IMR-90 (cell line): ENCODE measurements at places on chromosomes 2 and 18. TPM values are rescaled to one million over a fixed set of nuclear protein-coding genes. Genes with fewer than 3 reads are reported as not detected.

Gene CYTIP
- total RNA-seq: not detected in 2 replicates

Gene RAB27B
- total RNA-seq: 1.3 and 1.7 TPM in 2 replicates

Gene ARHGAP15
- total RNA-seq: not detected in 2 replicates

Gene LONRF2
- 0.54 and 0.83 TPM in 2 replicates for total RNA-seq

Gene TXNDC2
- under 0.01 and 0.18 TPM in 2 replicates for total RNA-seq

Gene DHRS9
- total RNA-seq: not detected in 2 replicates

Gene GPAT2
- total RNA-seq: 0.28 and 0.36 TPM in 2 replicates

Gene TUBB8B
- total RNA-seq: not detected in 2 replicates

Gene IL36A
- total RNA-seq: not detected in 2 replicates

Gene DNAH7
- 0.28 and 0.36 TPM in 2 replicates for total RNA-seq

Gene LRRTM4
- not detected in 2 replicates for total RNA-seq

Gene CCDC88A
- total RNA-seq: 63.8 and 66.1 TPM in 2 replicates

Gene ALK
- not detected in 2 replicates for total RNA-seq

Gene COBLL1
- 1.1 and 2.2 TPM in 2 replicates for total RNA-seq

Gene HDLBP
- total RNA-seq: 1,093 and 1,165 TPM in 2 replicates

Gene ITSN2
- 17.2 and 23.3 TPM in 2 replicates for total RNA-seq

GRCh38 chr2:130385709-130386108, 29.9 kb downstream of the PTPN18 start:
- H3K27ac ChIP-seq: no peak overlapping the region
- no peak overlapping the region for H3K4me3 ChIP-seq
- DNase-seq: no peak
- H3K36me3 ChIP-seq: peaks cover 5% of the 10 kb centered on the region
- H3K4me1 ChIP-seq: peaks cover 3% of the 10 kb centered on the region; the same call in 1 of the 2 replicates

GRCh38 chr2:172451923-172452322, 24.5 kb downstream of the ITGA6 start:
- H3K4me1 ChIP-seq: peaks cover 2% of the 10 kb centered on the region
- no peak overlapping the region for H3K4me3 ChIP-seq
- no peak for DNase-seq
- H3K27ac ChIP-seq: no peak overlapping the region
- no peaks in the 10 kb centered on the region for H3K27me3 ChIP-seq
- no peaks in the 10 kb centered on the region for H3K36me3 ChIP-seq

DNA sequence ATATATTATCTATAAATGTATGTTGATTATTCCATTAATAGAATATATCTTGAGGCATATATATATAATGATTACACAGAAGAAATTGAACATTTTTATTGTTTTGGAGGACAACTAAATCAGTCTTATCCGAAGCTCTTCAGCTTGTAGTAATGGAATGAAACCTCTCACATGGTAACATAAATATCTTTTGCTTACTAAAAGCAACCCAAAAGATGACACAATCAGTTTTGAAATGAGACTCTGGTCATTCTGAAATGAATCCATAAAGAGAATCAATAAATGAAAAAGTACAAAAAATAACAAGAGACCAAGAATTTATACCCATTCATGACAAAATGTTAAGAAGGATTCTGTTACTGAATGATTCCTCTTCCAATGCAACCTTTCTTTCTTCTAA, 110.2 kb downstream of the FIGN start:
- DNase-seq: no peak
- no peaks in the 10 kb centered on the region for H3K4me1 ChIP-seq
- H3K27me3 ChIP-seq: no peaks in the 10 kb centered on the region
- H3K27ac ChIP-seq: no peak overlapping the region

GRCh38 chr18:28075501-28075900, 101.4 kb downstream of the CDH2 start:
- peaks cover 12% of the 10 kb centered on the region for H3K4me1 ChIP-seq
- H3K36me3 ChIP-seq: no peaks in the 10 kb centered on the region
- no peak overlapping the region for H3K4me3 ChIP-seq
- no peak overlapping the region for H3K27ac ChIP-seq

- H3K27me3 ChIP-seq: peaks cover 31% of the 10 kb centered on the region
- H3K27ac ChIP-seq: no peak overlapping the region
- no peak overlapping the region for H3K4me3 ChIP-seq
- no peaks in the 10 kb centered on the region for H3K36me3 ChIP-seq
- DNase-seq: no peak
Measured at GRCh38 chr2:10258726-10259125, 44.0 kb upstream of the HPCAL1 start.

- H3K4me1 ChIP-seq: no peaks in the 10 kb centered on the region
- H3K27me3 ChIP-seq: no peaks in the 10 kb centered on the region
- H3K36me3 ChIP-seq: no peaks in the 10 kb centered on the region
- no peak overlapping the region for H3K27ac ChIP-seq
- no peak overlapping the region for H3K4me3 ChIP-seq
- DNase-seq: no peak
Measured at GRCh38 chr2:140580532-140581151, 1550.2 kb downstream of the LRP1B start.

DNA sequence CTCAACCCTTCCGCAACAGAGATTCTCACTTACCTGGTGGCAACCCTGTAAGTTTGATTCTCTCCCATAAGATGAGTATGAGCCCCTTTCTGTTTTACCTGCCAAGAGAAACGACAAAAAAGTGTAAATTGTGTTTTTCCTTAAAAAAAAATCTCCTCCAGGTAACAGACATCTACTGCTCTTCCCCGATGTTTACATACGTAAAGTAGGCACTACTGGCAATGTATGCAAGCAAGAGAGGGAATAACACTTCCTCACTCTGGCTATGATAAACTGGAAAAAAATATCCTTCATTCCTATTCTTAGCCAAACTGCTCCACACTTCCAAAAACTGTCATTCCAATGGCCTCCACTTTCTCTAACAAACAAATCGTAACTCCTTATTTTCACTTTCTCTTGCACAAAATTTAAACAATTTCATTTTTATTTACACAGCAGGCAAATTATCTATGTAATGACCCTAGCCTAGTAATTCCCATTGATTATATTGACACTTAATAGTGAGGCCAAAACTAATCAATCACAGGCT, 184.5 kb downstream of the TCF4 start:
- DNase-seq: no peak
- no peak overlapping the region for H3K4me3 ChIP-seq
- H3K27ac ChIP-seq: no peak overlapping the region
- no peaks in the 10 kb centered on the region for H3K27me3 ChIP-seq
- no peaks in the 10 kb centered on the region for H3K36me3 ChIP-seq

- no peak for DNase-seq
- H3K27me3 ChIP-seq: peaks cover 4% of the 10 kb centered on the region; the same call in 1 of the 2 replicates
- no peaks in the 10 kb centered on the region for H3K4me1 ChIP-seq
- no peak overlapping the region for H3K27ac ChIP-seq
- no peaks in the 10 kb centered on the region for H3K36me3 ChIP-seq
Measured at GRCh38 chr2:41736586-41736985, 311.2 kb upstream of the PKDCC start.

DNA sequence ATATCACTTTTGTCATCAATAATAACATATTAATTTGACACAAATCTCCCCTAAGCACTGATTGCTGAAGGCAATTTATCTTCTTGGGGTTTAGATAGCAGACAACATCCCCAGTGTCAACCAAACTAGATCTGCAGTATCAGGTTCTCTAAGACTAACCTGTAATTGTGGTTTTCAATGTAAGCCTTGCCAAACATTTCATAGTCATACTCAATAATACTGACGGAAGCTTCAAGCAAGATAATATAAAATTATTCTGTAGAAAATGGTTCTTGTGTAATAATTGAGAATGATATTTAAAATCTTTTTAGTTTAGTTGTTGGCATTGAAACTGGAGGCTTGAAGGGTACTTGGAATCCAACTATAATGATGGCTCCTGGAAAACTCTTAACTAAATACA, 186.3 kb downstream of the RIT2 start:
- no peak for DNase-seq
- no peaks in the 10 kb centered on the region for H3K27me3 ChIP-seq
- H3K27ac ChIP-seq: no peak overlapping the region
- H3K4me1 ChIP-seq: no peaks in the 10 kb centered on the region
- H3K36me3 ChIP-seq: no peaks in the 10 kb centered on the region

DNA sequence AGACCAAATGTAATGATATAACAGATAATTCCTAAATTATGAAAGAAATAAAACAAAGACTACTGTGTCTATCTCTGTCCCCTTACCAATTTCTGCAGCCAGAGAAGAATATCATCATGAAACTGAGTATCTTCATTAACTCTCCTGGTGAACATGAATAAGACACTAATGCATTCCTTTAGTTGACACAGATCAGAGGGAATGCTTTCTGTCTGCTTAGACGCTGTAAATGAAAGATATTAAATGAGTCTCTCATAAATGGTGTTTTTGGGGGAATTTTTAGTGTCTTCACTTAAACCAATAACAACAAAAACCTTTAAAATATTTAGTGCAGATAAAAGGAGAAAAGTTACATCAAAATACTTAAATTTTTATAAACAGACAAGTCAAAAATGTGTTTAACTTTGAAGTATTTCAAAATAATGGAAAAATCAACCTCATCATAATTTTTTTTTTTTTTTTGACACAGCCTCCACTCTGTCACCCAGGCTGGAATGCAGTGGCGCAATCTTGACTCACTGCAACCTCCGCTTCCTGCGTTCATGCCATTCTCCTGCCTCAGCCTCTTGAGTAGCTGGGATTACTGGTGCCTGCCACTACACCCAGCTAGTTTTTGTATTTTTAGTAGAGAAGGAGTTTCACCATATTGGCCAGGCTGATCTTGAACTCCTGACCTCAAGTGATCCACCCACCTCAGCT, 16.0 kb downstream of the EPG5 start:
- H3K27ac ChIP-seq: peak overlapping the region; percentile 84; the same call in 1 of the 2 replicates
- peak; percentile 90 for DNase-seq
- H3K4me3 ChIP-seq: no peak overlapping the region
- H3K36me3 ChIP-seq: peaks cover 44% of the 10 kb centered on the region

DNA sequence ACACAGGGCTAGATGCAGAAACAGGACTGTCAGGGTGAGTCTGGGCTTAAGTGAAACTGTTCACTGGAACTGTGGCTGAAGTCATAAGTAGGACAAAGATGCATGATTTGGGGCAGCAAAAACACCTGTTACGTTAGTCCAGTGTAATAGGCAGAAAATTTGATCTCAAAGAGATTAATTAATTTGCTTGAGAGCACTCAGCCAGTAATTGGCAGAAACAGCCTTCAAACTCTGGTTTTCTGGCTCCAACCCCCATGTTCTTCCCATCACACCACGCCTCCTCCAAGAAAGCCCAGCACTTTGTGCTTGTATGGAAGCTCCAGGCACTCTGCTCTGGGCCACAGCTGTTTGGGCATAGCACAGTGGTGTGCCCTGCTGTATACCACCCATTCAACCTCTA, 54.0 kb downstream of the CNTNAP5 start:
- H3K4me3 ChIP-seq: no peak overlapping the region
- no peaks in the 10 kb centered on the region for H3K4me1 ChIP-seq
- no peak for DNase-seq
- H3K36me3 ChIP-seq: no peaks in the 10 kb centered on the region
- H3K27ac ChIP-seq: no peak overlapping the region

GRCh38 chr2:128726236-128726635, 407.6 kb upstream of the HS6ST1 start:
- peaks cover 2% of the 10 kb centered on the region; the same call in 1 of the 2 replicates for H3K27me3 ChIP-seq
- H3K4me3 ChIP-seq: no peak overlapping the region
- H3K36me3 ChIP-seq: no peaks in the 10 kb centered on the region

DNA sequence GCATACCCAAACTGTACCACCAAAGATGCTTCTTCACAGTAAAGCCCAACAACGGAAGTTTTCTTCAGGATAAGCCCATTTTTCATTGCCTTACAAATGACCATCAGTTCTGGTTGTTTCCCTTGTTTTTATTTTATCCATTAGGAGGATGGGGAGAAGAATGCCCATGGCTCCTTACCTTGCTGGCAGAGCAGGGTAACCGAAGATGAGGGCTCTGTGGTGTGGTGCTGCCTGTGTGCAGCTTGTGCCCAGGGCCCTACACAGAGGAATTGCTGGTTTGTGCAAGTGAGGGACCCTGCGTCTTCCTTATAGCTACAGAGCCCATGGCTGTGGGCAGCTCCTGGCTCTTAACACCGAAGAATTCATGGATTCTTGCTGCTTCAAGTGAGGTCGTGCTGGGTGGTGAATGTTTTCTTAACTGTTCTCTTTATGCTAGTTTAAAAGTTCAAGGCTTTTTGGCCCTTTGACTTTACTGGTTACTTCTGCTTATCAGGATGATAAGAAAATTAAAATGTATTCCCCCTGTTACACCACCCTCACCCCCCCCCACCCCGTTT, 110.6 kb downstream of the MAP4K4 start:
- no peak for DNase-seq
- peaks cover 1% of the 10 kb centered on the region; the same call in 1 of the 2 replicates for H3K36me3 ChIP-seq
- peaks cover 29% of the 10 kb centered on the region for H3K4me1 ChIP-seq
- no peak overlapping the region for H3K4me3 ChIP-seq

- no peaks in the 10 kb centered on the region for H3K4me1 ChIP-seq
- no peak overlapping the region for H3K27ac ChIP-seq
- no peak overlapping the region for H3K4me3 ChIP-seq
- DNase-seq: no peak
Measured at GRCh38 chr2:187906021-187906420, 351.8 kb upstream of the TFPI start.

- no peak overlapping the region for H3K4me3 ChIP-seq
- no peaks in the 10 kb centered on the region for H3K27me3 ChIP-seq
- H3K27ac ChIP-seq: no peak overlapping the region
- no peaks in the 10 kb centered on the region for H3K4me1 ChIP-seq
Measured at GRCh38 chr18:38502539-38502938, 936.9 kb upstream of the CELF4 start.

- peak; percentile 65 for DNase-seq
- peaks cover 6% of the 10 kb centered on the region for H3K4me1 ChIP-seq
- H3K27me3 ChIP-seq: peaks cover 3% of the 10 kb centered on the region; the same call in 1 of the 2 replicates
- H3K4me3 ChIP-seq: peak overlapping the region; percentile 11
- no peaks in the 10 kb centered on the region for H3K36me3 ChIP-seq
- H3K27ac ChIP-seq: peak overlapping the region; percentile 64
Measured at GRCh38 chr2:238127165-238128060, 11.1 kb upstream of the KLHL30 start.

DNA sequence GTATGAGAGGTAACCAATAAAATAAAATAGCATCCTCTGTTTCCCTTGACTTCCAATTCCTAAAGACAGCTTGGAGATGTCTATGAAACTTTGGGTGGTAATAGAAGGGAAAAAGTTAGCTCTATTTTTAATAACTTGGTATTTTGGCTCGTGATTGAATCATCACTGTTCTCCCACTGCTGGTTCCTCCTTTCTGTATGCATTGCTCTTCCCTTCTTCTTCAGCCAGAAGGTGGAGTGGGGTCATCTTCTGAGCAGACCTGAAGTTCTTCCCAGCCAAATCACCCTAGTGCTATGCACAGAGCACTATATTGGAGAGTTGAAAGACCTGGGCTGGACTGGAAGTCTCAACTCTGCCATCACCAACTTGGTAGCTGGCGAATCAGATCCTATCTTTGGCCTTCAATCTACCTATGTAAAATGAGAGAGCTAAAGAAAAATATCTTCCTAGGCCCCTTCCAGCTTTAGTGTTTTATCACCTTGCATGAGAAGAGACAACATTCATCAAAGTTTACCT, 54.1 kb downstream of the CPO start:
- peaks cover 11% of the 10 kb centered on the region for H3K4me1 ChIP-seq
- no peak overlapping the region for H3K27ac ChIP-seq
- H3K36me3 ChIP-seq: no peaks in the 10 kb centered on the region

- no peak overlapping the region for H3K4me3 ChIP-seq
- no peaks in the 10 kb centered on the region for H3K36me3 ChIP-seq
- peak overlapping the region; percentile 47; the same call in 1 of the 2 replicates for H3K27ac ChIP-seq
- peaks cover 5% of the 10 kb centered on the region for H3K4me1 ChIP-seq
- peak; percentile 76 for DNase-seq
Measured at GRCh38 chr2:67322353-67323001, 74.7 kb upstream of the ETAA1 start.
